ENCODE measurements at places on chromosomes 12 and 14.

DNA sequence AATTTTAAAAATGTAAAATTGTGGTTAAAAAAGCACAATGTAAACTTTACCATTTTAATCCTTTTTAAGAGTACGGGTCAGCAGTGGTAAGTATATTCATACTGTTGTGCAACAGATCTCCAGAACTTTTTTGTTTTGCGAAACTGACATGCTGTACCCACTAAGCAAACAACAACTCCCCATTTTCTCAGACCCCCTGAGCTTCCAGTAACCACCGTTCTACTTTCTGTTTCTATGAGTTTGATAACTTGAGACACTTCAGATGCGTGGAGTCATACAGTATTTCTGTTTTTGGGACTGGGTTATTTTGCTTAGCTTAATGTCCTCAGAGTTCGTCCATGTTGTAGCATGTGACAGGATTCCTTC is 38.0 kb downstream of the CHST11 start:
- no peak for DNase-seq

DNA sequence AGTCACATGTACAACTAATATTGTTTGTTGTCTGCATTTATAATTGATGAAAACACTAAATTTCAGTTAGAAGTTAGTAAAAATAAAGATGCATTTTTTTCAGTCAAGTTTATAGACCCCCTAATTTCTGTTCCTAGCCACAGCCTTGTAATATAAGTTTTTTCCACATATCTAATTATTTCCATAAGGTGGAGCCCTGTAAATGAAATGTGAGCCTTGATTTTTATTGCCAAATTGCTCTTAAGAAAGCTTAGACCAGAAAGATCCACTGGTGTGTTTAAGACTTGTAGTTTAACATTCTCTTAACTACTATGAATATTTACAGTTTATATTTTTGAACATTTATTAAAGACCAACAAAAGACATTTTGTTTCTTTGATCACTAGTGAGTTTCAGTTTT is 322.1 kb upstream of the RGS6 start:
- no peak for DNase-seq

DNA sequence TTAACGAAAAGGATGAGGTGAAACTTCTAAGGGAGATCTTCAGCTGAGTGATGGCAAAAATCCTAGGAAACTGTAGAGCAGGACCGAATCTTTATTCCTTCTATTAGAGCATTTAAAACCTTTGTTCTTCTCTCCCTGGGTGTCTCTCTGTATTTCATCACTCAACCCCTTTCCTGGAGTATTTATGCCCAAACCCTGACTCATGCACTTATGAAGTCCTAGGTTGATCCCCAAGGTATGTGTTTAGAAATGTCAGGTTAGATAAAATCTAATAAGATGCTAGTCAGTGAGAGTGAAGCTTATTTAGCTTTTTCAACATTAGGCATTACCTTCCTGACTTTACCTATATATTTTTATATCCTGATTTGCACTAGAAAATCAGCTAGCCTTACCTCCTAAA is 239.8 kb upstream of the NPAS3 start:
- DNase-seq = no peak

DNA sequence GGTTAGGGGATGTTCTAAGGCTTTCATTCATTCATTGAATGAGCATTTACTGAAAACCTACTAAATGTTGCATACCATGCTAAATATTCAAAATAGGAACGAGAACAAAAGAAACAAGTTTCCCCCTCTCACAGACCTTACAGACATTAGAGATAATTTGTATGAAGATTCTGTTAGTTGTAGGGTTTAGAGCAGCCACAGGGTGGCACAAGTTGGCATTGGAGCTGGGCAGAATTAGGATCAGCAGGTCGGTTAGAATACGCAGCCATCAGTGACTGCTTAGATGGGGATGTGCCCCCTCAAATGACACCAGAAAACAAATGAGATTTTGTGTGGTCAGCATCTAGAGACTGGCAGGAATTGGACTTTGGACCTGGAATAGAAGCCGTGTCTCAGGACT is 166.3 kb upstream of the DAAM1 start:
- no peak for DNase-seq

DNA sequence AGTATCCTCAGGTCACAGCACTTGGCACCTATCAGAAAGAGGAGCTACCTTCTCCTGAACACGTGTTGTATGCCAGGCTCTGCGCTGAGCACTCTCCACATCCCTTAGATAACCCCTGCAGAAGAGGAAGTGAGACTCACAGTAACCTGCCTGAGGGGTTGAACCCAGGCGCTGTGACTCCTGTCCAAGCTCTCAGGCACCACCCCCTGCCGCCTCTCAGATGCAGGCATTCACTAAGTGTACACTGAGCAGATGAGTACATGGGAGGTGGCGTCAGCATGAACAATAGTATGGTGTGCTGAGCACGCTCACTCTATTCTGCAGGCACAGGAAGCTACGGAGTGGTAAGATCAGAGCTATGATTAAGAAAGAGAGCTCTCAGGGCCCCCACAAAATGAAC is 21.0 kb upstream of the RIC8B start:
- no peak for DNase-seq

- DNase-seq = no peak
These were observed 78.2 kb downstream of the IRF2BPL start for GRCh38 chr14:76950055-76951020.

DNA sequence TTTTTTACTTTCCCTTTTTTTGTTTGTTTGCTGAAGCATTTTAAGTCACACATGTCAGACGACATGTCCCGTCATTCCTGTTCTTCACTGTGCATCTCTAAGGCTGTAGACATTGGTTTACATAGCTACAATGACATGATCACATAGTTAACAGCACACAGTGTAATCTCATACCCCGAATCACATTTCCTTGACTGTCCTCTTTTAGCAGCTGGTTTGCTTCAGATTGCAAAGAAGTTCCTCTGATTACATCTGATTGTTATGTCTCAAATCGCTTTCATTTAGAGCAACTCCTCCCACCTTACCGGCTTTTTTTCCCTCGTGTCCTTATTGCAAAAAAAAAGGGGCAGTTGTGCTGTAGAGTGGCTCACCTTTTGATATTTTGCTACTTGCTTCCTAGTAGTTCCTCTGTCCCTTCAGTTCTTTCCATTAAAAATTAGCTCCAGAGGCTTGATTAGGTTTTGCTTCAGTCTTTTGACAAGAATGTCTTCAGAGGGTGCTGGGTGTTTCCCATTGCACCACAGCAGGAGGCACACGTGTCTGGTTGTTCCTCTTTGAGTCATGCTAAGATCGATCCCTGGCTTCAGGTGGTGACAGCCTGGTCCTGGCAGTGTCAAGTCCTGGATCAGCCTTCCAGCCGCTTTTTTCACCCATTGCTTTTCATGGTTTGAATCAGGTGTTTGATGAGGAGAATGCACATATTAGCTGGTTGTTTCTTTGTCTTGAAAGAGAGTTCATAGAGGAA is 35.0 kb downstream of the ZNF664 start:
- no peak for DNase-seq

GRCh38 chr14:34098045-34098984 is 147.4 kb upstream of the EGLN3 start:
- no peak for DNase-seq
